CD4-positive, alpha-beta T cell (primary cell): ENCODE measurements at places on chromosomes 2 and 18.

- DNase-seq, result no peak
Measured at GRCh38 chr2:217108086-217108485, 248.2 kb upstream of the TNP1 start.

GRCh38 chr2:179861416-179862067 lies at the start of gene ZNF385B:
ZNF385B (minus strand) TSS chr2:179861612.
- no peak for DNase-seq

- DNase-seq, result no peak
Measured at GRCh38 chr2:16767789-16768476, 102.3 kb upstream of the CYRIA start.

DNA sequence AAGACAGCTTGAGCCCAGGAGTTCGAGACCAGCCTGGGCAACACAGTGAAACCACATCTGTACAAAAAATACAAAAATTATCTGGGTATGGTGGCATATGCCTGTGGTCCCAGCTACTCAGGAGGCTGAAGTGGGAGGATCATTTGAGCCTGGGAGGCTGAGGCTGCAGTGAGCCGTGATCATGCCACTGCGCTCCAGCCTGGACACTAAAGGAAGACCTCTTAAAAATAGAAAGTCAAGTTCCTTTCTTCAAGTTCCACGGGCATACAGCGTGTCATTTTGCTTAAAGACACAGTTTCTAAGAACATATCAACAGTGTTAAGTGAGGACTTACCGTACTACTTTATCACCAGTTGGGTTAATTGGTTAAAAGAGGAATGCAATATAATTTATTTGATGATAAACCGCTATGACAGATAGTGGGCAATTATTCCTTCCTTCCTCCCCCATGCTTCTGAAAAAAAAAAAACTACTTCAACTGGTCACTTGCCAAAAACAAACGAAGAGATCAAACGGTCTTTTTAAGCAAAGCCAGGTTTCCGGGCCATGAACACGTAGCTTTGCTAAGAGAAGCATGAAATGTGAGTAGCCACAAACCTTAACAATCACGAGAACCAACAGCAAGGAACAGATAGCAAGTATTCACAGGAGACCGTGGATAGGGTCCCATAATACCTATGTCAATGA lies 21.4 kb downstream of the AP1S3 start:
- no peak for DNase-seq

GRCh38 chr18:77187189-77187588 lies 54.6 kb upstream of the MBP start:
- no peak for DNase-seq

- DNase-seq, result no peak
Measured at GRCh38 chr2:225282858-225283710, 116.4 kb upstream of the NYAP2 start.

- no peak for DNase-seq
Measured at GRCh38 chr2:168545439-168546082, 89.5 kb downstream of the CERS6 start.

DNA sequence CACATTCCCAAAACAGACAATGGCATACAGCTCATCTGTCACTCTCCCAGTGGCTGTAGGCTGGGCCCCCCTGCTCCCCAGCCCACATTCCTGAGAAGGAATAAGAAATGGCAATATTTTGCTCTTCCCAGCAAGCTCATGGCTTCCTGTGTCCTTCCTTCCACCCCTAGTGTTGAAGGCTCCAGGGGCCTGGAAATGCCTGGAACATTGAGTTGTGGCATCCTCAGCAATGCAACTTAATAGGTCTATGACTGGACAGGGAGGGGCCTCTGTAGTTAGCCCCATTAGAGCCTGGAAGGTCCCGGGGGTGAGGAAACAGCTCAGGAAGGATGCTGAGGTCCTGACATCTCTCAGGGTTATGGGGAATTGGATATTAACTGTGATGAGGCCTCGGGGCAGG lies 3.3 kb downstream of the KIF3C start:
- DNase-seq, result no peak

- DNase-seq, result no peak
Measured at GRCh38 chr18:10682368-10682714, 156.5 kb downstream of the NAPG start.

DNA sequence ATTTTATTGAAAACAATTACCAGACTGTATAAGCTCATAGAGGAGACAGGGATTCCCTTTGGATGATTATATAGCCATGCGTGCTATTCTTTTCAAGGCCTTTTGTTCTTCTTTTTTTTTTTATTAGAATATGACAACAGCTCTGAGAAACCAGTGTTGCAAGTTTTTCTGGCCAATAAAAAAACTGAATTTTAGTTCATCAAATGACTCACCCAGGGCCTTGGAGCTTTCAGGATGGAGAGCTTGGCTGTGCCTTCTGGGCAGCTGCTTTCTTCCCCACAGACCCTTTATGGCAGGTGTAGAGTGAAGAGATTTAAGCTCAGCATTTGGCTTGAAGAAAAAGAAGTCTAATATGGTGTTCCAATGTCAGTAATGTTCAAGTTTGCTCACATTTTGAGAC lies 497.9 kb upstream of the FANCL start:
- DNase-seq, result no peak

GRCh38 chr2:217694291-217694690 lies 308.5 kb downstream of the TNS1 start:
- no peak for DNase-seq

DNA sequence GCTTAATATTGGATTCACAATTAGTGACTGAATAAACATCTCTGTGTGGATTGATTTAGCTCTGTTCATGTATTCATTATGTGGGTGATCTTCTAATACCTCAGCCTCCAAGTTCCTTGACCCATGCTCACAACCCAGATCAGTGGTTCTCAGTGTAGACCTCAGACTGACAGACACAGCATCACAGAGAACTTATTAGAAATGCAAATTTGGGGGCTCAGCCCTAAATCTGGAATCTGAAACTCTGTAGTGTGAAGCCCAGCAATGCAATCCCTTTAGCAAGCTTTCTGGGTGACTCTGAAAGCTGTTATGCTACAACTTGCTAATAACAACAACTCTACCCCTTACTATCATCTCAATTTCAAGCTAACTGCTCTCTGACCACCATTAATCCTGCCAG lies 273.1 kb upstream of the FANCL start:
- DNase-seq, result no peak

DNA sequence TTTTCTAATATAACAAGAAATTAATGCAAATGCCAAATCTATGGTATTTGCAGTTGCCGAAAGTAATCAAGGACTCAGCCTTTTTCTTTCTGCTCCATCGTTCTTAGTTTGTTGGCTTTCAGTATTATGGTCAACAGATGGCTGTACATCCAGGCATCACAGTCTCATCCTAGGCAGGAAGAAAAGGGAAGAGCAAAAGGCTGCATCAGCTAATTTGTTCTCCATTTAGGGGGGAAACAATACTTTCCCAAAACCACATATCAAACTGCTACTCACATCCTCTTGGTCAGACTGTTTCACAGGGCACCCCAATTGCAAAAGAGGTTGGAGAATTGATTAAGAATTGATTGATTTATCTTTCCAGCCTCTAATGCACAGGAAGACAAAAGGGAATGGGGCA lies 89.3 kb downstream of the MDH1 start:
- DNase-seq, result no peak

DNA sequence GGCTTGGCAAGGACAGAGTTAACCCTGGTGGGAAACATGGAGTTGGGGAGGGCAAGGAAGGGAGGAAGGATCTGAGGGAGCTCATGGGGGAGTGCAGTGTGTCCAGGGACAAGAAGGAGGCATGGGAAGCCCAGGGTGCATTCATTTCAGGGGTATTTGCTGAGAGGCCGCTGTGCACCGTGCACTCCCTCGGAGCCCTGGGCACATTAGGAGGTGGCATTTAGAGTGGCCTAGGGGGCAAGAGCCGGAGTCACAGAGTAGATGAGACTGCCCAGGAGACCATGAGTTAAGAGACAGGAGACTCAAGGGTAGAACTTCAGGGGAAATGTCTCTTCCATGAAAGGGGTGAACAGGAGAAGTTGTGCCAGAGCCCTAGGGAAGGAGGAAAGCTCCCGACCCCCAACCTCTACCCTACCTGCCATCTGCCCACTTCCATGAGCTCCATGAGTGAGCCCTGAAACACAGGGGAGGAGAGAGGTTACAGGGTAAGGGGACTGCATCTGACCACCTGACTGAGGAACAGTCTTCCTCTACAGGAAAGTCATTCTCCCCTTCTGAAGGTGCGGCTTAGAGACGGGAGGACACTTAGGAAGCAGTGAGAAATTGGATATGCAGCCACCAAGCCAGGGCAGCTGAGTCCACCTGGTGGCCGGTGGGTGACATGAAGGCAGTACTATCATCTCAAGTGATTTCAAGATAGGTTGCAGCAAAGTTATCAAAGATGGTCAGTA lies 58.5 kb upstream of the COPS8 start:
- peak; percentile 38 for DNase-seq

GRCh38 chr2:178480227-178481181 lies at the start of gene PLEKHA3:
PLEKHA3 (plus strand) TSS chr2:178480457; CDS start chr2:178480870, 413 bp downstream.
- DNase-seq, result peak; percentile 87

- DNase-seq, result no peak
Measured at GRCh38 chr2:9914384-9915065, 37.0 kb upstream of the GRHL1 start.

DNA sequence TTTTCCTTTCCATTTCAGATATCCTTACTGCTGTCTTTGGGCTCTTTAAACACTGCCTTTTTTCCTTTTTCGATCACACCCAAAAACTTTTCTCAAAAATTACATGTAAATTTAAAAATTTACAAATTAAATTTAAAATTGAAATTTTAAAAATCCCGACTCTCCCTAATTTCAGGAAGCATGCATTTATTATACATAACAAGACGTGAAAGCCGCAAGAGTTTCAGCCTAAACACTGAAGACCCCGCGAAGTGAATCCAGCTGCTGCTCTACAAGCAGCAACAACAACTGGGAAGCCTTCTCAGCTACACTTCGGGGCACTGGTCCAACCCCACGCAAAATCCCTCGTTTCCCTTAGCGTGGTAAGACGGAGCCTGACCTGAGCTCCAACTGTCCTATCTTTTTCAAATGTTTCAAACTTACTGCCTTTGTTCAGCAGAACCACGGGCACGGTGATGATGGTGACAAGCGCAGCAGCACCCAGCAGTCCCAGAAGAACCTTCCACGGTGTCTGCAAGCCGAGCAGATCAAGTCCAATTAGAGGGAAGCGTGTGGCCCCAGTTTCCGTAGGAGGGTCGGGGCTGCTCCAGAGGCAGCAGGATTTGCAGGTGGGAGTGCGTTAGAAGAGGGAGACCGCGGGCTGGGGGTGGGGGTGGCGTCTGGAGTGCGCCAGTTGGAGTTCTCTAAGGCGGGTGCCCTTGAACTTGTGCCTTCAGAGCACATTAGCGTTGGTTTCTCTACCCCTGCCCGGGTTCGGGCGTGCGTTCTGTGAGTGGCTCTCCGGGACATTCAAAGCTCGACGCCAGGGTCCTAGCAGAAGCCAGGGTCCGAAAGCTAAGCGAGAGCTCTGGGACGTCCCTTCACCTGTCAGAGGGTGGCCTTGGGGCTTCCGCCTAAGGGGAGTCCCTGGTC lies 783 bp downstream of the DPP4 start:
- DNase-seq, result peak; percentile 7

- no peak for DNase-seq
Measured at GRCh38 chr2:202790676-202791075, 80.9 kb downstream of the ICA1L start.

GRCh38 chr2:224565452-224566035 lies 19.6 kb downstream of the CUL3 start:
- DNase-seq, result no peak

DNA sequence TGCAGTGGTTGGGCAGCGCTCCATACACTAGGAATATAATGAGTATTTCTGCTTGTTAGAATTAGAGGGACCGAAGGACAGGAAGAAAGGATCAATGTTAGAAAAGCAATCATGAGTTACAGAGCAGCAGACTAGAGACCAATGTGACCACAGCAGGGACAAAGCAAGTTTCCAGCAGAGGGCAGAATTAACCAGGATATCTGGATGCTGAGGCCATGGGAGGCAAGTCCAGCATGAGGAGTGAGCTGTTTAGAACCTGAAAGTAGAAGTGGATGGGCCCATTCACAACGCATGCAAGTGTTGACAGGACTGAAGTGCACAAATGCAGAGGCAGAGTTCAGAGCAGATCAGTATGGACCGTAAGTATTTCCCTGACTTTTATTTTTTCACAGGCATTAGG lies 910.4 kb upstream of the GYPC start:
- DNase-seq, result no peak

GRCh38 chr2:216678813-216679657 lies 16.3 kb downstream of the IGFBP5 start:
- DNase-seq, result no peak
